ENCODE measurements at places on chromosomes 16 and 17. TPM values are rescaled to one million over a fixed set of nuclear protein-coding genes. Genes with fewer than 3 reads are reported as not detected.

DNA sequence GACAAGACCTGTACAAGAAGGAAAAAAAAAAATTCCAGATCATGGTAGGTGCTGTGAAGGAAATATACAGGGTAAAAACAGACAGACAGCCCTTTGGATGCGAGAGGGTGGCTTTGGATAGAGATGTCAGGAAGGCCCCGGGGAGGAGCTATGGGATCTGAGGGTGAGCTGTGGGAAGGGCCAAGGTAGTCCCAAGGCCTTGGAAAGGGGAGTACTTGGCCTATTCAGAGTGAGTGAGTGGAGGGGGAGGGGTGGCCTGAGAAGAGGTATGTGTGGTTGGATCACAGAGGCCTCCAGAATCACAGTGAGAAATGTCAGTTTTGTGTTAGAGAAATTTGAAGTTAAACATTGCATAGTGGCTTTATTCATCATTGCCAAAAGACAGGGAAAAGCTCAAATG is 31.2 kb upstream of the AKTIP start:
- no peak for DNase-seq
- H3K27ac ChIP-seq, result no peak overlapping the region
- H3K27me3 ChIP-seq, result no peaks in the 10 kb centered on the region
- H3K4me1 ChIP-seq, result peaks cover 8% of the 10 kb centered on the region
- H3K36me3 ChIP-seq, result no peaks in the 10 kb centered on the region
- H3K4me3 ChIP-seq, result no peak overlapping the region

GRCh38 chr16:13480801-13481200 is 439.2 kb upstream of the ERCC4 start:
- H3K27ac ChIP-seq, result no peak overlapping the region
- no peaks in the 10 kb centered on the region for H3K4me1 ChIP-seq
- H3K36me3 ChIP-seq, result no peaks in the 10 kb centered on the region
- H3K27me3 ChIP-seq, result no peaks in the 10 kb centered on the region

GRCh38 chr17:19770985-19771735 is 23.1 kb upstream of the ALDH3A1 start:
- H3K27me3 ChIP-seq, result no peaks in the 10 kb centered on the region
- no peak for DNase-seq
- no peak overlapping the region for H3K4me3 ChIP-seq
- H3K4me1 ChIP-seq, result peaks cover 9% of the 10 kb centered on the region
- no peaks in the 10 kb centered on the region for H3K36me3 ChIP-seq

DNA sequence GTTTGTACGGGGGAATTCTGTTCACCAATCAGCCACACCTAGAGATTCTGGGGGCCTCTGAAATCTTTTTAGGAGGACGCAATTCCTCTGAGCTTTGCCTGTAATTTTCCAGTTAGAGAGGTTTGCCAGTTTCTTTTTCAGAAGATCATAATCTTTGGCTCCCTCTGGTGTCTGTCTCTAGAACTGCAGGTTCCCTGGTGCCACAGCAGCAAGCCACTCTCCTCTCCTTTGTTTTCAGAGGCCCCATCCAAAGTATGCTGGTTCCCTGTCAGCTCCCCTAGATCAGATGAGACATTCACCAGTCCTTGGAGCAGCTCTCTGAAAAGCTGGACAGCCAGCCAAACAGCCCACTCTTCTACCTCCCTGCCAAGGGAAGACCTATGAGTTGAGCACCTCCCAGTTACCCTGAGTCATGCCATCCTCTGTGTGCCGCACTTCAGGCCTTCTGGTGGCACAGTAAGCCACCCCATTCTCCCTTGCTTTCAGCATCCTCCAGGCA is 36.1 kb downstream of the RNF112 start:
- peak; percentile 87 for DNase-seq
- peaks cover 23% of the 10 kb centered on the region for H3K4me1 ChIP-seq
- H3K27me3 ChIP-seq, result no peaks in the 10 kb centered on the region
- no peaks in the 10 kb centered on the region for H3K36me3 ChIP-seq
- H3K27ac ChIP-seq, result no peak overlapping the region

DNA sequence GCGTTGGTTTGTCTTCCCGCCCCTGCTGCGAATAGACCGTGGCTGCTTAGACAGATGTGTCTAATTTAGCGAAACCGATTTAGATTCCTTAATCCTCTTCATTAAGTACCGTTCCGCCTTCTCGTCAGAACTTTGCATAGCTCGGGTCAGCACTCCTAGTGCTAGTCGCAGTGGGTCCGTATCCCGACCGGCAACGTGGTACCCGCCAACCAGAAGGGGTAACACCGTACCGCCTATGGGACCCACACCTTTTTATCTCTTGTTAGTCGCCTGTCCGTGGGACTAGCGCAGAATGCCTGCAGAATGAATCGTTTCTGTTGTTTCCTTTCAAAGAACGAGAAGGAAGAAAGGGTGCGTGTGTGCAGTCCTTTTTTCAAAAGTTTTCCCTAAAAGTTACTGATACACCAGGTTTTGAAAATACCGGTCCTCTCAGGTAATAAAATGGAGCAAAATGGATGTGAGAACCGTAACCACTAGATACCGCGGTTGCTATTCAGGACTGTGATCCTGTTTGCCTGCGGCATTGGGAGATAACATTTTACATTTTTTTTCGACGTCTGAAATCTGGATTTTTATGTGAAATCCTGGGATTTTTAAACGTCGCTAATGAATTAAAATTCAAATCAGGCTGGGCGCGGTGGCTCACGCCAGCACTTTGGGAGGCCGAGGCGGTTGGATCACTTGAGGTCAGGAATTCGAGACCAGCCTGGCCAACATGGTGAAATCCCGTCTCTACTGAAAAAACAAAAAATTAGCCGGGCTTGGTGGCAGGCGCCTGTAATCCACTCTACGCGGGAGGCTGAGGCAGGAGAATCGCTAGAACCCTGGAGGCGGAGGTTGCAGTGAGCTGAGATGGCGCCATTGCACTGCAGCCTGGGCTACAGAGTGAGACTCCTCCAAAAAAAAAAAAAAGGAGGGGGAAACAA is 998 bp upstream of the SRSF1 start:
- H3K36me3 ChIP-seq, result peaks cover 33% of the 10 kb centered on the region
- no peak for DNase-seq
- H3K4me1 ChIP-seq, result peaks cover 8% of the 10 kb centered on the region
- peak overlapping the region; percentile 98 for H3K27ac ChIP-seq
- H3K27me3 ChIP-seq, result no peaks in the 10 kb centered on the region
- H3K4me3 ChIP-seq, result peak overlapping the region; percentile 91

DNA sequence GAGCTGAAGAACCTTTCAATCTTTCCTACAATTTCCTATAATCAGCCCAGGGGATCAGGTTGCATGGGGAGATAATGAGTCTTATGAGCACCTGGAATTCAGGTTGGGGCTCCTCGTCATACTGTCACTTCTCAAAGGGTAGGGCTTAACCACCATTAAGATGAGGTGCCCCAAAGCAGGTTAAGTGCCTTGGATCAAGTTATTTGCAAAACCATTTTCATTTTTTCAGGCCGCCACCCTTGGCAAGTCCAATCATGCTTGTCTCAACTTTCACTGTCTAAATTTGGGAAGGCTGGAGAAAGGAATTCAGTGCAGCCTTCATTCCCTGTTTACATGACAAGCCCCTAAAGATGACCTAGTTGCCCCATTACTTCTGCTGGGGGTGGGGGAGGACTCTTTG is 44.9 kb upstream of the TANGO6 start:
- H3K4me3 ChIP-seq, result no peak overlapping the region
- no peak overlapping the region for H3K27ac ChIP-seq
- H3K4me1 ChIP-seq, result peaks cover 7% of the 10 kb centered on the region
- H3K36me3 ChIP-seq, result no peaks in the 10 kb centered on the region
- DNase-seq, result no peak

DNA sequence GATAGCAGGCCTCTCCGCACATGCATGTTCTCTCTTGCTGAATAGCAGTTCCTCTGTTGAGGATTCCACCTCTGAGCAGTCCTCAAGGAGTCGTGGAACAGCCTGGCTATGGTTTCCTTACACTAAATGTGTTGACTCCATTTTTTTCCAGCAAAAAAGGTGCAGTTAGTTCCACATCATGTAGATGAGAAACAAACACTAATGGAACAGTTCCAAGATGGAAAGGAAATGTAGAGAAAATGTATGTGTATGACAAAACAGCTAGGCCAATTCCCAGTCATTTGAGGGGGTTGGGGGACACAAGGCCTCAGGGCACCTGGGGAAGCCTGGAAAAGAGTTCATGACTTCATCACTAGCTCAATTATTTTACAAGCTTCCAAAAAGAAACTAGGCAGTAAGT is 90.0 kb downstream of the CFDP1 start:
- no peak overlapping the region for H3K4me3 ChIP-seq
- H3K36me3 ChIP-seq, result no peaks in the 10 kb centered on the region
- no peaks in the 10 kb centered on the region for H3K27me3 ChIP-seq
- H3K4me1 ChIP-seq, result no peaks in the 10 kb centered on the region

GRCh38 chr16:21628772-21629171 is 23.6 kb downstream of the IGSF6 start:
- no peak for DNase-seq
- H3K4me3 ChIP-seq, result no peak overlapping the region
- H3K36me3 ChIP-seq, result peaks cover 10% of the 10 kb centered on the region

DNA sequence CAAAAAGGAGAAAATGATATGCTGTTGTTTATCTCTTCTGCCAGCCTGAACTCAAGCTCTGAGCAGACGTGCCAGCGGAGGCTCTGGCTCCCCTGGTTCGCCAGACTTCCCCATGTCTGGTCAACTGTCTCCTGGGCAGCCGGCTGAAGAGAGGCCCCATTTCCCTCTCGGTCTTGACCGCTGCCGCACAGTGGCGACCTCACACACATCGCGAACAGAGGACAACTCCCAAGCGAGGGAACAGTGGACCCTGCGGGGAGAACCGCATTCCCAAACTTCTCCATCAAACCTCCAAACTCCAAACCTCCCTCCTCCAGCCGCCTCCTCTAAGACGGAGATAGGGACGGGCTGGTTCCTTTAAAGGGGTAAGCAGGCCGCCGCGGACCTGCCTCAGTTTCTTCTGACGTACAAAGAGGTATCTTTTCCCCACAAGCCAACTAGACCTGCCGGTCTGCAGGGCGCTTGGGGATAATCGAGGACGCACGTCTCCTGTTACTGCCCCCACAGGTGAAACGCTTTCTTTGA is 24.9 kb upstream of the RFFL start:
- H3K4me1 ChIP-seq, result peaks cover 7% of the 10 kb centered on the region
- no peaks in the 10 kb centered on the region for H3K36me3 ChIP-seq
- peak overlapping the region; percentile 23 for H3K27ac ChIP-seq
- peak; percentile 71 for DNase-seq
- H3K4me3 ChIP-seq, result peak overlapping the region; percentile 91

DNA sequence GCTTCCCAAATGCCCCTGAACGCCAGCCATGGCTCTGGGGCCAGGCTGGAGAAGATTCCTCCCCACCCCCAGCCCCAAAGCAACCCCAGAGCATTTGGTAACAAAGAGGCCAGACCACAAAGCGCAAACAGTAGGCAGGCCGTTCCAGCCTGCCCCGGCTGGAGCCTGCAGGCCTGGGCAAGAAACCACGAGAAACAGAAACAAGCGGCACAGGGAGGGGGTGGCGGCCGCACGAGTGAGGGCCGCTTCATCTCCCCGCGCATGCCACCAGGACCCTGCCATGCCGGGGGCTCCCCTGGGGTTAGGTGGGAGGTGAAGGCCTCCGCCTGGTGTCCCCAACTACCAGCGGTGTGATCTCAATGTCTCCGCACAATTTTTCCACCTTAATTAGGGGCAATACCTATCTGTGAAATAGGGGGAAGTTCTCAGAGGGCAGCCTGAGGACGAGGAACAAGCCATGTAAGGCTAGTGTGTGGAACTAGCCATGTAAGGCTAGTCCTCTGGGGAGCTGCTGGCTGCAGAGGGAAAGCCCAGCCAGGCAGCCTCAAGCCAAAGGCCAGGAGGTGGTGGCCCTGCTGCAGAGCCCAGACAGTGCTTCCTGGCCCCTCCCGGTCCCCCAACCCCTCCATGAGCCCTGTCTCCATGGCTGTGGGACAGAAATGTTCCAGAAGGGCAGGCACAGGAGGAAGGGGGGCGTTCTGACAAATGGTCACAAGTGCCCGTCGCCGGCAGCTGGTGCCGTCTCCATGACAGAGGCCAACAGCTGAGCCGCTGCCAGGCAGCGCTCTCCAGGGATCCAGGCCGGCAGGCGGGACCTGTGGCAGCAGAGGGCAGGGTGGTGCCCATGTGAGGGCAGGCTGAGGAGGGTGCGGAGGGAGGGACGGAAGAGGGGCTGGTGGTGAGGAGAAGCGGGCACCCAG is 14.5 kb upstream of the MTSS2 start:
- no peak overlapping the region for H3K4me3 ChIP-seq
- peaks cover 82% of the 10 kb centered on the region for H3K4me1 ChIP-seq
- H3K27ac ChIP-seq, result peak overlapping the region; percentile 97

- no peak for DNase-seq
- H3K4me1 ChIP-seq, result no peaks in the 10 kb centered on the region
- H3K4me3 ChIP-seq, result no peak overlapping the region
- no peaks in the 10 kb centered on the region for H3K27me3 ChIP-seq
Observed at GRCh38 chr17:252456-252855, 71.0 kb upstream of the DOC2B start.

DNA sequence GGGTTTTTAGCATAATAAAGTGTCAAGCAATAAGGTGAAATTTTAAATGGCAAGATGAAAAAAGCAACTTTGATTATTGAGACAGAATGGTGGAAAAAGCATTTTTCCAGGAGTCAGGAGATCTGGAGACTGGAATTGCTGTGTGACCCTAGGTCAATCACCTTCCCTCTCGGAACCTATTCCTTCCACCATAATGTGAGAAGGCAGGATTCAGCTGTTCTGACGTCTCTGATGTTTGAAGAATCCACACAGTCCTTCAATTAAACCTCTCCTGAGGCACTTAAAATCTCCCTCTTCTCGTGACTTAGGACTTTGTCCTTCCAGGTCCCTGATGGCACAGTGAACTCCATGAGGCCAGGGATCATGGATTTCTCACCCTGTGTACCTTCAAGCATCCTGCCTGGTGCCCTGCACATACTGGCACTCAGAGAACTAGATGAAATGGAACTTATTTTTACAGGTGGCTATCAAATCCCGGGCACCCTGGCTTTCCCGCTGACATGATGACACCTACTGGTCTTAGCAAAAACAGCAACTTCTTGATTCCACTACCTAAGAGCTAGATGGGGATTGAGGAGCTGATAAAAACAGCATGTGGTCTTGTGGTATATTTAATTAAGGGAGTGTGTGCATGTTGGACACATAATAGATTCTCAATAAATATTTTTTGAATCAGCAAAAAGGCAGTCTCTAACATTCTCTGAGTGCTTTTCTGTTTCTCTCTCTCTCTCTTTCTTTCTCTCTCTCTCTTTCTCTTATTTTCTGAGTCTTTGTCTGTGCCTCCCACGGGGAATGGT is 2.3 kb upstream of the CCDC182 start:
- H3K36me3 ChIP-seq, result no peaks in the 10 kb centered on the region
- no peaks in the 10 kb centered on the region for H3K4me1 ChIP-seq
- H3K4me3 ChIP-seq, result no peak overlapping the region
- no peaks in the 10 kb centered on the region for H3K27me3 ChIP-seq
- peak; percentile 78 for DNase-seq

GRCh38 chr17:3890082-3890877 is 2.6 kb downstream of the CAMKK1 start:
- H3K27me3 ChIP-seq, result no peaks in the 10 kb centered on the region
- peak overlapping the region; percentile 18 for H3K4me3 ChIP-seq
- H3K27ac ChIP-seq, result peak overlapping the region; percentile 49
- peaks cover 24% of the 10 kb centered on the region for H3K4me1 ChIP-seq
- DNase-seq, result peak; percentile 80
- H3K36me3 ChIP-seq, result no peaks in the 10 kb centered on the region

Gene SUPT4H1
- 61.2 TPM for total RNA-seq

Gene NUDT7
- total RNA-seq, result not detected

Gene SLC7A6OS
- total RNA-seq, result 11.5 TPM

Measured in SJCRH30 (cell line).